ENCODE measurements at places on chromosomes 5 and 9. TPM values are rescaled to one million over a fixed set of nuclear protein-coding genes. Genes with fewer than 3 reads are reported as not detected.

DNA sequence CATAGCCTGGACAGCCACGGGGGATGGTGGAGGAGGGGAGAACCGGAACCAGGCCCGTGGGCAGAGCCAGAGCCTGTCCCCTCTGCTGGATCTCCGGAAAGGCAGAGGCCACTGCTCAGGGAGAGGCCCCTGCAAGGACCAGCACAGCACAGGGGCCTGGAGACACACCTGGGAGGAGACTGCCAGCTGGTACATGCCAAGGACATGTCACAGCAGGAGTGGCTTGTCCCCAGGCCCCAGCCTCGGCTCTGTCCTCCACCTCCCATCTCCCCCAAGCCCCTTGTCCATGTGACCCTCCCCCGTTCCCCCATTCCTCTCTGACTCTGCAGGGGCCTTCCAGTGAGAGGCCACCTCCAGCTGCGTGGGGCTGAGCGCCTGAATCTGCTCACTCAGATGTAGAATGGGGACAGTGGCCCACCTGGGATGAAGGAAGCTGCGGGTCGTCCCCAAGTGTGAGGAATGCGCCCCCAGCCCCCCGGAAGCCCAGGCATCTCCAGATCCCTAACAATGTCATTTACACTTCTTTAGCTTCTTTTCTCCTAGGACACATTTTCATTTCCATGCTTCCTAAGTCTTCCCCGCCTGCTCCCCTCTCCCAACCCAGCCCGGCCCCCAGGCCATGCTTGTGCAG, 349.6 kb upstream of the IRX2 start:
- H3K4me3 ChIP-seq: no peak overlapping the region
- H3K27me3 ChIP-seq: no peaks in the 10 kb centered on the region
- no peaks in the 10 kb centered on the region for H3K36me3 ChIP-seq
- H3K27ac ChIP-seq: no peak overlapping the region
- no peaks in the 10 kb centered on the region for H3K4me1 ChIP-seq

Gene SNCAIP
- total RNA-seq: 2.9 TPM

DNA sequence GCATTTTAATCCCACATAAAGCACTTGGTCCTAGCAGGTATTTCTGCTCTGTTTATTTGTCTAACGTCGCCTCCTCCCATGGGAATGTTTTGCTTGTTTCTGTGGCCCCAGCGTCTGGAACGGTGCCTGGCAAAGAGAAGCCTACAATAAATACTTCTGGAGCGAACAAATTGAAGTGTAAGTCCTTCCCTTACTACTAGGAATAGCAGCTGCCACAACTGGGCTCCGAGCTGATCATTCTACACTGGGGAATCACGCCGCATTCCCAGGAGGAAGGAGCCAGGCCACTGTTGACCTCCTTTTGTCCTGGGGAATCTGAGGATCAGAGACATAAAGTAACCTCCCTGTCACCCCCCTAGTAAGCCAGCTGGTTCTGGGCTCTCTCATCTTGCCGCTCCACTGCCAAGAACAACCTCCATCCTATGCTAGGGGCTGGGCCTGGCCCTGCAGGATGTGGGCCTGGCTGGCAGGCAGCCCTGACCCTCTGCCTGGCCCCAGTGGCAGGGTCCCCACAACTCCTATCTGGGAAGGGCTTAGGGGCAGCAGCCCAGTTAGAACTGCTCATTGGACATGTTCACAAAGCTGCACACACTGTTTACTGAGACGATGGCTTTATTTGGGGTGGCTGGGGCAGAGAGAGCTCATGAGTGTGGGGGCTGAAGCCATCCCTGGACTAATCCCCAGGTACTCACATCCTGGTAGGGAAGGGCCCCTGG, 82.8 kb downstream of the GTF3C4 start:
- no peaks in the 10 kb centered on the region for H3K4me1 ChIP-seq
- H3K27me3 ChIP-seq: no peaks in the 10 kb centered on the region
- H3K4me3 ChIP-seq: no peak overlapping the region
- no peaks in the 10 kb centered on the region for H3K36me3 ChIP-seq
- no peak for DNase-seq

Gene PCDH1
- 165 TPM for total RNA-seq

DNA sequence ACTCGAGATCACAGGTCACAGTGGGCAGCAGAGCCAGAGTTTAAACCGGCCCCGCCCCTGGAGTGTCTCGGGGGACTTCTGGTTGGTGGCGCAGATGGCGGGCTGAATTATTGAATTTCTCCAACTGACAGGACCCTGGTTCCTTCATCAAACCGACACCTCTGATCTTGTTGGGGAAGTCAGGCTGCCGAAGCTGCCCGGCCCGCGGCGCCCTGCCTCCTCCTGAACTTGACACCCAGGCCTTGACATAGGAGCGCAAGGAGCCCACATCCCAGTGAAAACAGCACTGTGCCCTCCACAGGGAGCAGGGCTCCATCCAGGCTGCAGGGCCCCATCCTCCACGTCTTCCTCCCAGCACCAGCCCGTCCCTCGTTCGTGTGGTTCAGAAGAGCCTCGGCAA, 105.2 kb downstream of the OLFM1 start:
- H3K4me1 ChIP-seq: no peaks in the 10 kb centered on the region
- no peak for DNase-seq
- H3K27me3 ChIP-seq: no peaks in the 10 kb centered on the region
- no peak overlapping the region for H3K27ac ChIP-seq
- no peaks in the 10 kb centered on the region for H3K36me3 ChIP-seq
- no peak overlapping the region for H3K4me3 ChIP-seq

DNA sequence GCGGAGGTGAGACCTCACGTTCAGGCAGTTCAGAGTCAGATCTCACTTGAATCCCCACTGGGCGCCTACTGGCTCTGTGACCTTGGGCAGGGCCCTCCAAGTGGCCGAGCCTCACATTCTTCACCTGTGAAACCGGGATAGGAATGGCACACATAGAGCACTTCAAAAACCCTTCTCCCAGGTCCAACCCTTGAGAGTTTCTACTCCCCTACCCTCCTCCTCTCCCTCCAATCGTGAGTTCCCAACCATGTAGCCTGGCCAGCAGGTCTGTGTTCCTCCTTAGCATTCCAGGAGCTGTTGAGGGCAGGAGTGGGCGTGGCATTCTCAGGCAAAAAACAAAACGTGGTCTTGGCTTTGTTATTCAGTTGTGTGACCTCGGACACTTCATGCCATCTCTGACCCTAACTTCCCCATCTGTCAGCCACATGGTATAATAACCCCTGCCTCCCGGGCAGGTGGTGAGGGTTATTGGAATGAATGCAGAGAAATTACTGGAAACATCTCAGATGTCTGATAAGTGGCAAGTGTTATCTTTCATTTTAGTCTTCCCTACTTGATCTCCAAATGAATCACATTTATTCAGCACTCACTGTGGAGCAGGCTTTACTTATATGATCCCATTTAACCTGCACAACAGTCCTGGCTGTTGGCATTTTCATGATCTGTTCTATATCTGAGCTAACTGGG, 112.8 kb upstream of the BOD1 start:
- no peaks in the 10 kb centered on the region for H3K36me3 ChIP-seq
- no peaks in the 10 kb centered on the region for H3K27me3 ChIP-seq
- no peaks in the 10 kb centered on the region for H3K4me1 ChIP-seq
- no peak overlapping the region for H3K27ac ChIP-seq
- no peak overlapping the region for H3K4me3 ChIP-seq

Gene N4BP3
- 0.21 TPM for total RNA-seq

Gene PCDHA5
- not detected for total RNA-seq

DNA sequence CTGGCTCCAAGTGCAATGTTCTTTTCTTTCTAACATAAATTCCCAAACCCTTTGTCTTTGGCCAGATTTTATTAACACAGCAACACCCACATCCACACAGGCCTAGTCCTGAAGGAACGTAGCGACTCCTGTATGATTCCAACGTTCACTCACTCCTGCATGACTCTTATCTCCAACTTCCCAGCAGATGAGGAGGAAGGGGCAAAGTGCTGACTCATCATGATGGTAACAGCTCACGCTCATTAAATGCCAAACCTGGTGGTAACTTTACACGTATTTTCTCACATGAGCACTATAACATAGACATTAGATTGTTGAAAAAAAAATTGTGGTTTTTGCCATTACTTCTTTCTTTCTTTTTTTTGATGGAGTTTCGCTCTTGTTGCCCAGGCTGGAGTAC, 1349.5 kb downstream of the EFNA5 start:
- no peak overlapping the region for H3K4me3 ChIP-seq
- no peaks in the 10 kb centered on the region for H3K4me1 ChIP-seq
- no peak overlapping the region for H3K27ac ChIP-seq
- H3K27me3 ChIP-seq: no peaks in the 10 kb centered on the region

DNA sequence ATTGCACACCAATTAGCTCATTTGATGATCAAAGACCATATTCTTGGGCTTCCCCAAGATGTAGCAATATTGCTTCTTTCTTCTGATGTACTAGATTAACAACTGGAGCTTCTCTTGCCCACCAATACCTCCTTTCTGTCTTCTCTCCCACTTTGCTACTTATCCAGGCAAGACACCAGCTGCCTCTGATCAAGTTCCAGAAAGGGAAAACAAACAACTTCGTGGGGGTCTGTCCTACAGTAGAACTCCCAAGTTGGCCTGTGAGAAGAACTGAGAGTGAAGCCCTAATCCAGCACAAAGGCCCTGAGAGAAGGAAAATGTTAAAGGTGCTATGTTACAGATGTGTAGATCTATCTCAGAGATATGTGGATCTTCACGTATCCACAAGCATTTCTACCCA, 44.9 kb downstream of the ADAMTS12 start:
- H3K4me3 ChIP-seq: no peak overlapping the region
- DNase-seq: no peak
- no peaks in the 10 kb centered on the region for H3K27me3 ChIP-seq

Gene STPG3
- total RNA-seq: not detected

- no peak overlapping the region for H3K27ac ChIP-seq
- H3K4me1 ChIP-seq: no peaks in the 10 kb centered on the region
- DNase-seq: no peak
- H3K36me3 ChIP-seq: no peaks in the 10 kb centered on the region
- no peak overlapping the region for H3K4me3 ChIP-seq
Observed at GRCh38 chr5:56106837-56107236, 112.1 kb upstream of the IL6ST start.

- peaks cover 2% of the 10 kb centered on the region for H3K4me1 ChIP-seq
- H3K4me3 ChIP-seq: peak overlapping the region; percentile 95
- H3K27me3 ChIP-seq: no peaks in the 10 kb centered on the region
Observed at GRCh38 chr9:123929177-123929869, 603 bp downstream of the DENND1A start.

GRCh38 chr5:41154491-41154890, 58.8 kb downstream of the C6 start:
- H3K27ac ChIP-seq: no peak overlapping the region
- no peak overlapping the region for H3K4me3 ChIP-seq
- peaks cover 4% of the 10 kb centered on the region for H3K4me1 ChIP-seq
- no peaks in the 10 kb centered on the region for H3K36me3 ChIP-seq

DNA sequence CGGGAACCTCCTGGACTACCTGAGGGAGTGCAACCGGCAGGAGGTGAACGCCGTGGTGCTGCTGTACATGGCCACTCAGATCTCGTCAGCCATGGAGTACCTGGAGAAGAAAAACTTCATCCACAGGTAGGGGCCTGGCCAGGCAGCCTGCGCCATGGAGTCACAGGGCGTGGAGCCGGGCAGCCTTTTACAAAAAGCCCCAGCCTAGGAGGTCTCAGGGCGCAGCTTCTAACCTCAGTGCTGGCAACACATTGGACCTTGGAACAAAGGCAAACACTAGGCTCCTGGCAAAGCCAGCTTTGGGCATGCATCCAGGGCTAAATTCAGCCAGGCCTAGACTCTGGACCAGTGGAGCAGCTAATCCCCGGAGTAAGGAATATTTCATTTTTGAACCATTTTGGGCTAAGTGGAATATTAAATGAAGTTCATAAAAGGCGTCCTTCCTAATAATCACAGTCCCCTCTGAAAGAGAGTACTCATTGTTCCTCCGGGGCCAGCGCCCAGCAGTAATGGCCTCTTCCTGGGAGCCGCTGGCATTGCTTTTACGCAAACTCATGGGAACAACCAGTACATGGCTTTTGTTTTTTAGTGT, 23.6 kb downstream of the QRFP start:
- H3K4me1 ChIP-seq: peaks cover 34% of the 10 kb centered on the region
- H3K27ac ChIP-seq: peak overlapping the region; percentile 8
- no peak for DNase-seq
- no peak overlapping the region for H3K4me3 ChIP-seq
- peaks cover 51% of the 10 kb centered on the region for H3K36me3 ChIP-seq

- DNase-seq: no peak
- no peaks in the 10 kb centered on the region for H3K4me1 ChIP-seq
- no peak overlapping the region for H3K27ac ChIP-seq
- H3K36me3 ChIP-seq: no peaks in the 10 kb centered on the region
- no peaks in the 10 kb centered on the region for H3K27me3 ChIP-seq
Observed at GRCh38 chr5:170571875-170572852, 68.3 kb downstream of the KCNIP1 start.

DNA sequence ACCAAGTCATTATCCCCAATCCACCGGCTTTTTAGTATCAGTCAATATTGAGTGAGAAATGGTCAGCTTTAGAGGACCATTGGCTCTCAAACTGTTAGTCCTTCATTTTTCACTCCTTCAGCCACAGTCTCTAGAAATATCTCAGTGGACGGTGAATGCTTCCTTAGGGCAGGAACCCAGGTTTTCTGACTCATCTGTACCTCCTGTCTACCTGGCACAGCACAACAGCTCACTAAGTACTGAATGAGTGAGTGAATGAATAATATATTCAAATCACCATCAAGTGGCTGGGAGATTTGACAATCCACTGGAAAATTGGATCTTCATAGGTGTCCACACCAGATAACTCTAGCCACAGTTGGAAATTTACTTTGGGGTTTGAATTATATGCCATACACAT, 609.5 kb upstream of the CLINT1 start:
- DNase-seq: no peak
- no peak overlapping the region for H3K27ac ChIP-seq
- H3K4me1 ChIP-seq: no peaks in the 10 kb centered on the region
- no peak overlapping the region for H3K4me3 ChIP-seq

Gene NR4A3
- 21.3 TPM for total RNA-seq

Gene SMIM33
- total RNA-seq: not detected

DNA sequence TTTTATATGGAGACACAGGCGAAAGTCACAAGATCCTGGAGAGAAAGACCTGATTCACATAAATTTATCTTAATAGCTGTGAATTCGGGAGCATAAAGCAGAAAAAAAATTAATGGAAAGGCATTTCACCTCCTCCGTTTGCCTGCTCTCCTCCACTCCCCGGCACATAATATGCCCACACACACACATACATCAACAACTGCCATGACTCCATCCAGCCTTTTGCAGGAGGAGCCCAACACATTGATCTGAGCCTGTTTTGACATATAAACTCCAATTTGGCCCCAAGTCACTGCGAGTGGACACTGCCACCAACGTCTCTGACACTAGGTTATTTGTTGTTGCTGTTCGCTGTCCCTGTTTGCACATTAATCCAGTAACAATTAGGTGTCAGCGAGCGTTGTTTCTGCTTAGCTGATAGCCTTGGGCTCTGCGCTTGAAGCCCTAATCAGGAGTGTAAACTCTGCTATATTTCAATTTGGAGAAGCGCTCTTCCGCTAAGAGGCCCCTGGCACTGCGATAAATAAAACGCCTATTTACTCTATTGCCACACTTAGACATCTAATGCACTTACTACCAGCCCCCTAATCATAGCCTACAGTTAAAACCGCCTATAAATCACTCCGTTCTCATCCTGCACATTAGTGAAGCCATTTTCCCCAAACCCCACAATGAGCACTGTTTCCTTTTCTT, 195.8 kb upstream of the TBCA start:
- no peak for DNase-seq
- peak overlapping the region; percentile 55 for H3K4me3 ChIP-seq
- peaks cover 9% of the 10 kb centered on the region for H3K4me1 ChIP-seq
- H3K27ac ChIP-seq: no peak overlapping the region
- no peaks in the 10 kb centered on the region for H3K27me3 ChIP-seq
